Right atrium auricular region (tissue), 2 donors: ENCODE measurements at places on chromosomes 2 and 18. TPM values are rescaled to one million over a fixed set of nuclear protein-coding genes. Genes with fewer than 3 reads are reported as not detected.

GRCh38 chr2:233323851-233324250, 16.2 kb downstream of the SAG start:
- DNase-seq: no peak

GRCh38 chr2:216692636-216693413, 2.5 kb downstream of the IGFBP5 start:
- peak; percentile 85 for DNase-seq

DNA sequence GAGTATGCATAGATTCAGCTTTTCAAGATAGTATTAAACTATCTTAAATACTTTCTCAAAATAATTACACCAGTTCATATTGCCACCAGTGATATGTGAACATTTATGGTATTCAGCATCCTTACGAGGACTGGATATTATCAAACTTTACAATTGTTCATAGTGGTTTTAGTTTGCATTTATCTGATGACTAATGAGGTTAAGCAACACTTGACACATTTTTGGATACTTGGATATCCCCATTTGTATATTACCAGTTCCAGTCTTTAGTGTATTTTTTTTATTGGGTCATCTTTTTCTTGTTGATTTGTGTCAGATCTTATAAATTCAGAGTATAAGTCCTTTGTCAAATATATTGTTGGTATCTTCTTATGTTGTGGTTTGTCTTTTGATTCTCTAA, 128.4 kb downstream of the ASXL3 start:
- no peak for DNase-seq

The ASXL3 gene
- 2.6 TPM for total RNA-seq

DNA sequence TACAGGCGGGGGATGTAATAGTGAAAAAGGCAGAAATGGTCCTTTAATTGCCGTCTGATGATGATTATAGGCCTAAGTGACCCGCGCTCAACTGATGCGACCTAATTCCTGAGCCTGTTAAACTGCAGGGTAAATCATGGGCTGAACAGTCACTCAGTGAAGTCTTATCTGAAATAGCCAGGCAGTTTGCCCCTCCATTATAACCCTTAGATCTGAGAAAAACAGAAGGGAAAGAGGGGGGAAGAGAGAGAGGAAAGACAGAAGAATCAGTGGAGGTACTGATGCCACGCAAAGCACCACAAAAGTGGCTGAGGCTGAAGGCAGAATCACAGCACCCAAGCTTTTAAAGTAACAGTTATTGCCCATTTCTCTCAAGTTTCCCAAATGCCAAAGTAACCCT, 73.1 kb upstream of the DNMT3A start:
- no peak for DNase-seq

GRCh38 chr2:38553554-38553953, 49.2 kb downstream of the HNRNPLL start:
- no peak for DNase-seq

The ANKRD23 gene
- 23.0 TPM for total RNA-seq

GRCh38 chr2:173760553-173760952, 204.6 kb downstream of the SP3 start:
- no peak for DNase-seq

- DNase-seq: no peak
Observed at GRCh38 chr18:1573732-1574131, 669.1 kb downstream of the ADCYAP1 start.

The INO80B gene
- 10.4 TPM for total RNA-seq

The IL1RN gene
- total RNA-seq: 0.41 TPM

The COQ10B gene
- total RNA-seq: 29.5 TPM

The DSC3 gene
- 3.1 TPM for total RNA-seq

DNA sequence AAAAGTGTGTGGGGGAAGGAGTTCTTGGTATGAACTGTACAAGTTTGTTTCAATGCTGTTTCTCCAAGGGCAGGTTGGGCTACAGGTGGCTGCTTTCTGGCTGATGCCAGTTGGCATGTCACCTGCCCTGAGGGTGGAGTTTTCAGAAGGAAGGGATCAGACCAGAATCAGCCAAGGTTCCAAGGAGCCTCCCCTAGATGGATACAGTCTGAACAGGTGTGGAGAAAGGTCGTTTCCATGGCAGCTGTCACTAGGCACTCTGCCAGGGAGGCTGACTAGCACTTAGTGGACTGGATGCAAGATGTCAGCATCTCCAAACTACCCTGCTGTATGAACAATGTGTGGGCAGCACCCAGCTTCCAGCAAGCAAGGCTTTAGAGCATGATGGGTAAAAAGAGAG, 444.4 kb upstream of the HNRNPA3 start:
- no peak for DNase-seq

DNA sequence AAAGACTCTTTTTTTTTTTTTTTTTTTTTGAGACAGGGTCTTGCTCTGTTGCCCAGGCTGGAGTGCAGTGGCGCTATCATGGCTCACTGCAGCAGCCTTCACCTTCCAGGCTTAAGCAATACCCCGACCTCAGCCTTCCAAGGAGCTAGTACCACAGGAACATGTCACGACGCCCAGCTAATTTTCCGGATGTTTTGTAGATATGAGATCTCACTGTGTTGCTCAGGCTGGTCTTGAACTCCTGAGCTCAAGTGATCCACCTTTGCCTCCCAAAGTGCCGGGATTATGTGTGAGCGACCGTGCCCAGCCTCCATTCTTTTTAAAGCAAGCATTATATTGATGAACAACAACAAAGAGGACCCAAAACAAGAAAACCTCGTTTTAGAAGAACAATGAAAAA, 307.1 kb upstream of the ID2 start:
- DNase-seq: no peak

The GRB14 gene
- total RNA-seq: 4.4 TPM

The PPM1B gene
- total RNA-seq: 21.4 TPM

The FAM124B gene
- total RNA-seq: 1.3 TPM

The CENPA gene
- total RNA-seq: 0.41 TPM

The AFG3L2 gene
- total RNA-seq: 60.1 TPM

The ASPRV1 gene
- 0.83 TPM for total RNA-seq

DNA sequence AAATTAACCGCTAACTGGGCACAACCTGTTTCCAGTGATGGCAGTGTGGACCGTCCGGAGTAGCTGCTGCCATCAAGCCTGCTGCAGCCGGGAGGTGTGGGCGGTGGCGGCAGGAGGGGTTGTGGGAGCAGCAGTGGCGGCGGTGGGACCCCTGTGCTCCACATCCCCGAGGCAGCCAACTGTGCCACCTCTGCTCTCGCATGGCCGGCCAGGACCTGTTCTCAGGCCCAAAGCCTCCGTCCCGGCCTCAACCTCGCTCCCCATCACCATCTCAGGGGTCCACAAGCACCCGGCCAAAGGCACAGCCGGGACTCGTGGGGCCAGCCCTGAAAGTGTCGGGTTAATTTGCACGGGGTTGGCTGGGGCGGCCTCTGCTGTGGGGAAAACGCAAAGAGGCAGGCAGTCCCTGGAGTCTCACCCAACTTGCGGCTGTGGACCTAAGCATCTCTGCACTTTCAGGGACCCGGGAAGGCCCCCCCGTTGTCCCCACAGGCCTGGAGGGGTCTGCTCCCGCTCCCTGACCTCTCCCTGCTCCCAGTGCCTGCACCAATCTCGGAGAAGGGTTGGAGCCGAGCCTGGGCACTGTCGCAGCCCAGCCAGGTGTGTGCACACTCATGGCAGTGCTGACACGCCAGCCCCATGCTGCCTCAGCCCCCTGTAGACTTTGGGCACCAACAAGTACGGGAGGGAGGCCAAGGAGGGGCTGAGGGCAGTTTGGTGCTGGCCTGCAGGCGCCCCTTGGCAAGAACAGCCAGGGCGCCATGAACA, 44.4 kb upstream of the PEX13 start:
- no peak for DNase-seq

GRCh38 chr2:16621316-16621715, 44.3 kb downstream of the CYRIA start:
- no peak for DNase-seq

The TCF23 gene
- total RNA-seq: not detected

DNA sequence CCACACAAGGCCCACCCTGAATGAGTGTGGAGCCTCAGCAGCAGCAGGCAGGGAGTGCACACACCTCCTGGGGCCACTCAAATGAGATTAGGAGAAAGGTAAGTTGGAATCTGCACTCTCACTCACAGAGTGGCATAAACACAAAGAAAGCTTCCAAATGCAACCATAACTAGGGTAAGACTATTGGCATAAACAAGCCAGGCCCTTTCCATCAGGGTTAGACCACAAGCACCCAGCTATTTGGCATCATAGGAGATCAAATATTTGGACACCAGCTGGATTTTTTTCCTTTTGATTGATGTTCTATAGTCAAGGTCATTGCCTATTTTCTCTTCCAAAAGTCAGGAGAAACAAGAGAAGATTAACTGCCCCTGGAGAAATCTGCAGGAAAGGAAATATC, 471.5 kb downstream of the TXNL1 start:
- no peak for DNase-seq

- no peak for DNase-seq
Observed at GRCh38 chr18:3451989-3452749, 2.2 kb downstream of the TGIF1 start.

GRCh38 chr2:205540036-205540435, 142.3 kb upstream of the NRP2 start:
- DNase-seq: no peak

GRCh38 chr2:96890726-96891385, 21.0 kb upstream of the SEMA4C start:
- no peak for DNase-seq

GRCh38 chr18:32742579-32742978, 30.2 kb downstream of the KLHL14 start:
- DNase-seq: no peak

DNA sequence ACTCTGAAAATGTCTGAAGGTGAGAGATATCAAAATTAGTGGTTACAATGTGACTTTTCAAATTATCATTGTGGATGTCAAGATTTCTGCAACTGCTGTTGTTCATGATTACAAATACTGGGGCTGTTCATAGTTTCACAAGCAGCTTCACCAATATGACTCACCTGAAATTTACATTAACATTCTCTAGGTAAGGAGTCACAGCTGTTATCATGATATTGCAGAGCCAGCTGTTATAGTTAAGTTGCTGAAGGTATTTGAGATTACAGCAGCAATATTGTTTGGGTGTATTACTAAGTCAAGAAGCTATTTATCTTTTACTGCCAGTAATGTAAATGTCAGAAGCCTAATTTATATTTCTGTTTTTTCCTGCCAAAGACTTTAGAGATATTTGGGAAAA, 140.0 kb downstream of the MC4R start:
- DNase-seq: no peak

- no peak for DNase-seq
Observed at GRCh38 chr2:57908736-57909161, 137.9 kb upstream of the VRK2 start.

- no peak for DNase-seq
Observed at GRCh38 chr18:58844871-58845270, 19.8 kb upstream of the ZNF532 start.

The C2orf42 gene
- 9.9 TPM for total RNA-seq

The STARD6 gene
- total RNA-seq: not detected

- no peak for DNase-seq
Observed at GRCh38 chr2:196181484-196181883, 10.1 kb upstream of the STK17B start.

DNA sequence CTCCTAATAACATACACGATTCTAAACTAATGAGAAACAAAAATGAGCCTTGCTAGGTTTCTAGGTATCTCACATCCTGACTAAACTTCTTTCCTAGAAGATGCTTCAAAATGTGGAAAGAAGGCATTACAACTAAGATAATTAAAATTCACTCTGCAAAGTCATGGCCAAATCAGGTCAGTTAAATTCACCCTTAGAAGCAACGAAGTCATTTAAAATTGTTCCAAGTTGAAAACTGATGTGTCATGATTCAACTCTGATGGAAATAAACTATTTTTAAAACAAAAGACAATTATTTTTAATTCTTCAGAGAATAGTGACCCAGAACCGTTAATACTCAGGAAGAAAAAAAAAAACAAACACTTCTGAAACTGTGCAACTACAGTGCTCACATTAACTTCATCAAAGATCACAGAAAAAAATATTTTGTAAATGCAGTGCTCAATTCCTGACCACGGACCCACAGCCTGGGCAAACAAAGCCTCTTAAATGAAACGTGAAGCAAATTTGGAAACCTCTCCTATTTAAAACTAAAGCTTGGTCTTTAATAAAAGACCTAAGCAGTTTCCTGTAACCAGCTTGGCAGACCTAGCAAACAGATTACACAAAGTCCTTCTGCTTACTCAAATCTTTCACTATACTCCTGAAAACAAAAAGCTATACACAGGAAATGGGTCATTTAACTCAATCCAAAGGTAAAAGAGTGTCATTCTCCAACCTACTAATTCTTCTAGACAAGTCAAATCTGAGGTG, 39.0 kb downstream of the CHN1 start:
- DNase-seq: no peak

The PIAS2 gene
- total RNA-seq: 14.3 TPM

The GALNT14 gene
- total RNA-seq: 1.0 TPM

The CPSF3 gene
- total RNA-seq: 13.9 TPM

DNA sequence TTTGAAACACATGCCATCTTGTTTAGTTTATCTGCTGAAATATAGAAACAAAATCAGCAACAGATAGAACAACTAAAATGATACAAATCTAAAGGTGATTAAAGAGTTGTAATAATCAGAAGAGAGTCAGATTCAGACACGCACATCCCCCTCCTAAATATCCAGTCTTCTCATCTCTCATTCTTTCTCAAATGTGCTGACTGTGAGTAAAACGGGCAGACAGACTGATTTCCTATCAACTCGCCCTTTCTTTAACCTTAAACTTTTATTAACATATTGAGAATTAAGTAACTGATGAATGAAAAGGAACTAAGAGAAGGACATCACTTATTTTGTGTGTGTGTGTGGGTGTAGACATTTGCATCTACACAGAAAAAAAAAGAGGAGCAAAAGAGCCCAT, 34.6 kb upstream of the SPP2 start:
- no peak for DNase-seq

The LINC00305 gene
- not detected for total RNA-seq

- no peak for DNase-seq
Observed at GRCh38 chr2:99729104-99730025, 239.5 kb upstream of the REV1 start.
